Activated T-helper 1 cell treated with Interleukin-2 at 50 U/mL for 16 hours (primary cell): ENCODE measurements at places on chromosomes 5 and 9.

- no peak for DNase-seq
Measured at GRCh38 chr9:136625101-136626065, 37.3 kb upstream of the EGFL7 start.

DNA sequence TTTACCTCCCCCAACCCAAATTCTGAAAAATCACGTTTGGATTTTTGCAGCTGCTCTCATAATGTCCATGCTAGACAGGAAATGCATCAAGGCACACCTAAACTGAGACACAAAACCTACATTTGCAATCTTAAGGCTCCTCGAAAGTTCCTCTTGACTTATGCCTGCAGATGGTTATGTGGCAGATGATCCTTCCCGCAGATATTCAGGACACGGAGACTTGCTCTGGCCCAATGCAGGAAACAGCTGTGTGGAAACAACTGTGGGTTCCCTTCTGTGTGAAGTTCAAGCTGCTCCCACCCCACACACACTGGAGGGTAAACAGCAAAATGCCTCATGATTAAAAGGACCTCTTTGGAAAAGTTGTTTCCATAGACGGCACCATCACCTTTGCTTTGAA, 253.8 kb downstream of the EBF1 start:
- DNase-seq: no peak

GRCh38 chr9:110952540-110952859, 85.8 kb downstream of the LPAR1 start:
- no peak for DNase-seq

DNA sequence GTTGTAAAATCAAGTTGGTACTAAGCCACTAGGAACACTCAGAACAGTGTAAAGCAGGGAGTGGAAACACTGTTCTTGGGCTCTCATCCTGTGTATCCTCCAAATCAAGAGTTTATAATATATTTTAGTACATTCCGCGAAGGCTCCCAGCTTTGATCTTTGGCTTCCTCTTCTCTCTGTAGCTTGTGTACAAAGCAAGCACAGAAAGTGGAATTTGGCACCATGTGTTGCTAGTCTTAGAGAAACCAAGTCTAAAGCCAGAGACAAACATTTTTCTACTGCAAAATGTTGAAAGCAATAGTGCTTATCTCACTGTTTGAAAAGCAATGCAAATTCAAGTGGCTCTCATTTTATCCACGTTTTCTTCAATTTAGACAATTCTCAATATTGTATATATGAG, 1893.3 kb upstream of the WWC1 start:
- DNase-seq: no peak

GRCh38 chr9:79662537-79662956, 90.8 kb downstream of the TLE4 start:
- DNase-seq: no peak

DNA sequence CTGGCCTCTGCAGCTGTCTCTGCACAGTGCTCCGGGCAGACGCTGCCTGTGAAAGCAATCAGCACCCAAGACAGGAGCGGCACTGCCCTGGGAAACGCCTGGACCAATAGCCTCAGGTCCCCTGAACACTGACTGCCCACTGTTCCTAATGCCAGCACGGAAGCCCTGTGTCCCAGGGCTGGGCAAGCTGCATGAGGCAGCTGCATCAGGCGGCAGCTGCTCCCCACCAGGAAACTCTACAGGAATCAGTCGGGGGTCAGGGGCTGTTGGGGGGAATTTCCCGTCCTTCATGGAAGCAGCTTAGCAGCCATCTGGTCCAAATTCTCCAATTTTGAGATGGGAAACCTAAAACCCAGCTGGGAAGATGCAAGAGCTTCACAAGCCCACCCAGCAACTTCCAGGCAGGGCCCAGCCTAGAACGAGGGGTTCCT, 118.6 kb downstream of the VAV2 start:
- DNase-seq: no peak

- DNase-seq: no peak
Measured at GRCh38 chr5:79456400-79456799, 57.5 kb downstream of the HOMER1 start.

- no peak for DNase-seq
Measured at GRCh38 chr9:37221489-37222106, 101.2 kb downstream of the ZCCHC7 start.

DNA sequence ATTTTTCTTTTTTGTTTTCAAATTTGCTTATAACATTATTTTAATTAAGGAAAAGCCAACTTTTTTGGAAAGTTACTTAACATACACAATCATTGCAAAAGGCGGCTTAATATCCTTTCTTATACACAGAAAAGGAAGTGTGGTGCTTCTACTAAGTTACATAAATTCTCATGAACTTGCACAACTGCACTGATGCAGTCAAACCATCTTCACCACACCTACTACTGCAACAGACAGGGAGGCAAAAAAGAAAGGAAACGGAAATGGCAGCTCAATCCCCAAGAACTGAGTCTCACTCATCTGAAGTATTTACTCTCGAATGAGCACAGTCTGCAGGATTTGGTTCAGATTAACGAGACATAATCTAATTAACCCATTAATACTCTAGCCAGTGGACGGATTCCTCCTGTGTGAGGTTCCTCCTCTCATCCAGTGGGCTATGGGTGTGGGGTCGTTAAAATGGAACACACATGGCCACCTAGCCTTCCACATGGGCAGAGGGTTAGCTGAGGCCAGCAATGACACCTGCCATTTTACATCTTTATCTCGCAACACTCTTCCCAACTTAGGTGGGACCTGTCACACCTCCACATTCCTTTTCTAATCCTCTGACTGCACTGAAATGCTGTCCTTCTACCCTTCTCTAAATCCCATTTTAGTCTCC, 30.0 kb downstream of the GOLM1 start:
- no peak for DNase-seq

DNA sequence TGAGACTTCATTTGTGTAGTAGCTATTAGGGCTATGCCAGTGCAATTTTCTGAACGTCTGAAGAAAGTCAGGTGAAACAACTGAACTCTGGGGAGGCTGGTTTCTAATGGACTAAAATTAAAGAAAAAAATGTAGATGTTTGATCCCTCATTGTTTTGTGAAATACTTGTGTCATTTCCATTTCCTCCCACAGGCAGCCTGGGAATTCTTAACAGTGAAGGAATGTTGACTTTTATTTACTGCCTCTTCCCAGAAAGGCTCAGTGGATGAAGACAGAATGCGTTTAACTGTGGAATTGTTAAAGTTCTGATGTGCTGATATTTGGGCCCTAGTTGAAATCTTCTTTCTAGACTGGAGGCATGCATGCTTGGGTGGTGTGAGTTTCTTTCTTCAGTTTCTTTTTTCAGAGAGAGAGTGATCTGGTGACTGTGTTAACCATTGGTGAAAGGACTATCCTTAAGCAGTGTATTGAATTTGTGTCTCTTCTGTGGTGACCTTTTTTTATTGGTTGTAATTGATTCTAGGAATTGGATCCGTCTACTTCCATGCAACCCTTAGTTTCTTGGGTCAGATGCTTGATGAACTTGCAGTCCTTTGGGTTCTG, 15.5 kb downstream of the ACER2 start:
- no peak for DNase-seq

GRCh38 chr5:1161833-1162229, 39.6 kb upstream of the SLC6A19 start:
- no peak for DNase-seq

DNA sequence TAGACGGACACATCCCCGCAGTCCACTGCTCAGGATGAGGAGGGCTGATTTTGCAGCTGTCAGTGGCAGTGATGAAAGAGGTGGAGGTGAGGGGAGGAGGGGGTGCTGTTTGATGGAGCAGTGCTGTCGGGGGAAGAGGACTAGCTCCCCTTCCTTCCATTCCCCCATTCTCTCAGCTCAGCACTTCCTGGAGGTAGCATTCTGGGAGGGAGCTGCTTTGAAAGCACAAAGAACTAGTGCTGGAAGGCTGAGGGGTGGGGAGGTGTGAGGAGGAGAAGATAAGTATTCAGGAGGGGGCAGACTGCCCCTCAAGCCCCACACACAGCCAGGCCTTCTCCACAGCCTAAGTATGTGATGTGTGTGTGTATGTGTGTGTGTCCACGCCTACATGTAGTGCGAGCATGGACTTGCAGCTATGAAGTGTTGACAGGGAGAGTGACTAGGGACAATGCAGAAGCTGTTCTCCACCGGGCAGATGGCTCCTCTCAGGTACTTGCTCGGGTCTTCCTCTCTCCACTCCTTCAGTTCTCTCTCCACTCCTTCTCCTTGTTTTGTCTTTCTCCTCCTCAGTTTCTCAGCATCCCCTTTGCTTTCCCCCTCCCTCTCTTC, 65.5 kb upstream of the HSPA9 start:
- no peak for DNase-seq

DNA sequence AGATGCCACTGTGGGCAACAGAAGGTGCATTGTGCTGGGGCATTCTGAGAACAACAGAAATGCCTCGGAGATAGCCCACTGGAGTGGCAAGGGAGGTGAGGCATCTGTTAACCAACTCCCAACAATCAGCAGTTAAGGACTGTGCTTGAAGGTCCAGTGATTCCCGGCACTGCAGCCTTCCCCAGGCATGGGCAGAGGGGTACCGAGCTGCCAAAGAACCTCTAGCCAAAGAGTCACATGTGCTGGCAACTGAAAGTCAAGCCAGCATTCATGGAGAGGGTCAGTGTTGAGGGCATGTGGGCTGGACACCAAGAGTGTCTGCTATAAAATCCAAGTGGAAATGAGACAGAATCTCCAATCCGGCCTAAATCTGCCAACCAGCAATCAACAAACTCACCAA, 149.6 kb downstream of the ASTN2 start:
- DNase-seq: no peak

GRCh38 chr5:173594061-173594460, 22.4 kb downstream of the BOD1 start:
- DNase-seq: no peak
